Stimulated activated CD4-positive, alpha-beta T cell treated with anti-CD3 and anti-CD28 coated beads, Interleukin-2, amount 100 ng/mL, for 24 hours (primary cell): ENCODE measurements at places on chromosomes 1 and 21.
A peak's percentile ranks its signal among the peaks of the same experiment; 100 is the strongest.

- DNase-seq, result no peak
These were observed 92.6 kb downstream of the TPR start for GRCh38 chr1:186282466-186282865.

DNA sequence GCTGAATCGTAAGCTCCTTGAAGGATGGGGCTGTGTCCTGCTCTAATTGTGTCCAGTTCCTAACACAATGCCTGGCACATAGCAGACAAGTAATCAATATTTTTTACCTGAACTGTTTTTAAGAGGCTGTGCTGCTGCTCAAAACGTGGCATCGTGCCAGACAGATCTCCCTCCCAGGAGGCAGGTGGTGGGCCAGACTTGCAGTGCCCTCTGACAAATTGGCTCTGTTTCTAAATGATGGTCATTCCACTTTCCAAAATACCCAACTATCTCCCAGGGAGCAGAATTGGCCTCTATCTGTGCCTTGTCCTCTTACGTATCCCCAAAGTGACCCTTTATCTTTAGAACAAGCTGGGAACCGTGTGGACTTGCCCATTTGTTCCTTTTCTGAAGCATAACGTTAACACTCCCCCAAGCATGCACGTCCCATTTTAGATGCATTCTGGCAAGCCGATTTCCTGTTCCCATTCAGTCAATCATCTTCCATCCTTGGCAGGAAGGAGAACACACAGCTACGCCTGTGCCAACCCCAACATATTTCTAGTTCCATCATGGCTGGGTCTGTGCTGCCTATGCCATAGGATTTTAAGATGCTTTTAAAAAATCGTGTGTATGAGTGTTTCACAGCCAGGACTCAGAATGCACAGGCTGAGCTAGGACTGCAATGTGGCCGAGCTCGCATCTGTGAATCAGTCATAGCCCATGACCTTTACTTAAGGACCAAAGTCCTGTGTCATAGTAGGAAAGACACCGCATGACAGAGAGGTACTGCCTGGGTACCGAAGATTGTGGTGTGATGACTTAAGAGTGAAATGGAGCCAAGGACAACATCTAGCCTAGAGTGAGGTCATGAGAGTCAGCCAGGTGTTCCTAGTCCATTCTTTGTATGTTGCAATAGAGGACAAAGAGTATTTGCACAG is 408.6 kb downstream of the PRDM2 start:
- DNase-seq, result no peak

DNA sequence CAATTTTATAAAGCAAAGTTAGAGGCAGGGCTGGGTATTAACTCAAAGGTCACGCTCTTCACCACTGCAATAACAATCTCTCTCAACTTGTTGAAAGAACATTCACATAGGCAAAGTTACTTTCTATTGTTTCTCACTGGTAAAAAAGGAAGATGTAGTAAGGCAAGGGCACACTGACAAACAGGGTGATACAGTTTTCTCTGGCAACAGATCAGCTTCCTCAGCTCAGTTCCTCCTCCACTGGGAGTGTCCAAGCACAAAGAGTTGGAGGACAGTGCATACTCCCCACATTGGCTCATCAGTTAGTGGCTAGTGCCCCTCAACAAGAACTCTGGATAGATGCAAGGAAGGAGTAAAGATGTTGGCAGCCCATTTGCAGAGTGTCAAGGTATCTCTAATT is 3.7 kb downstream of the PLPPR4 start:
- no peak for DNase-seq

DNA sequence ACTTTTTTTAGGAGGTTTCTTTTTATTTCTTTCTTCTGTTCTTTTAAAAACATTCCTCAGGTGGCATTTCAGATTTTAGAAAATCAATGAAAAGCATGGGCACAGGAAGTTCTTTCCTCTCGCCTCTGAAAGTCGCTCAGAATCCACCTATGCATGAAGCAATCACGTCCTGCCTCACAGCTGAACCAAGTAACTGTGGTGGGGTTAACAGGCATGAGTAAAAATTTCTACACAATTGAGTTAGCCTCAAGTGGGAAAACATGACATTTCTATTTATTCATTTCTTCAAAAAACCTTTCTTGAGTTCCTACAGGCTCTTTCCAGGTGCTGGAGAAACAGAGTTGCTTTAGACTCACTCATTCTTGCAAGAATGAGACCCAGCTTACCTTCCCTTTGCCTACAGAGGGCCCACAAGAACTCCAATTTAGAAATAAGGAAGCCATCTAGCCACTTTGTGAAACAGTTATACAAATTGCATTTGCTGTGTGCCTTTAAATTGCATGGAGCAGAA is 508.9 kb upstream of the PKN2 start:
- DNase-seq, result no peak

- DNase-seq, result no peak
These were observed 149.8 kb downstream of the PDE4B start for GRCh38 chr1:65942476-65942875.

DNA sequence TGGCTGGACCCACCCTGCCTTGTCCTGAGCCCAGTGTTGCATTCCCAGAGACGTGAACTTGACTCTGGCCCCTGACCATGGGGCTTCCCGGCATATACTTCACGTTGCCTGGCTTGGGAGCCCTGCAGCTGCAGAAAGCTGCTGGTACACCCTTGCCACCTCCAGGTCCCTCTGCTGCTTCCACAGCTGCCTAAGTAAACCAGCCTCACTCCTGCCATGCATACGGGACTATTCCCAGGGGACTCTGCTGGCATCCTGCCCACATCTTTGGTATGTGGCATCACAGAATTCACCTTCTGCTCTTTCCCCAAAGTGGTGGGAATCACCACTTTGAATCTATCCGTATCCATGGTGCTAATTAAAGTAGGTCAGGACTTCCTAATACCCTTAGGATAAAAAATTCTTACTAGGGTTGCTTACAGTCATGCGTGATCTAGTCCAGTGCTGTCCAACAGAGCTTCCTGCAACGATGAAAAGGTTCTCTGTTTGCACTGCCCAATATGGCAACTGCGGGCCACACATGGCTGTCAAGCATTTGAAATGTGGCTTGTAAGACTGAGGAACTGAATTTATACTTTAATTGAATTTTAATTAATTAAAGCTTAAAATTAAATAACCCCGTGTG is 203.0 kb downstream of the GRIK3 start:
- DNase-seq, result no peak

GRCh38 chr1:89069951-89070350 is 4.9 kb upstream of the GBP1 start:
- no peak for DNase-seq

DNA sequence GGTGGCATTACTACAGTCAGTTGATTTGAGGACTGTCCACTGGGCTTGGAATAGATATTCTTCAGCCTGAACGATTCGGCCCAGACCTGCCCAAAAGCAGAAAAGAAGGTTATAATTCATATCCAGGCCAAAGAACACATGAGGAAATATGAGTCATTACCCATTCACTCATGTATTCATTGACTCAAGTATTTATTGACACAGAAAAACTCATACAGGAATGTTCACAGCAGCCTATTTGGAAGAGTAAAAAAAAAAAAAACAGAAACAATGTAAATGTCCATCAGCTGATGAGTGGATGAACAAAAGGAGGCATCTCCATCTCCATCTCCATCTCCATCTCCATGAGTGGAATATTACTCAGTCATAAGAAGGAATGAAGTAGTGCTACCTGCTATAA is 15.9 kb downstream of the ZMYND12 start:
- DNase-seq, result no peak

DNA sequence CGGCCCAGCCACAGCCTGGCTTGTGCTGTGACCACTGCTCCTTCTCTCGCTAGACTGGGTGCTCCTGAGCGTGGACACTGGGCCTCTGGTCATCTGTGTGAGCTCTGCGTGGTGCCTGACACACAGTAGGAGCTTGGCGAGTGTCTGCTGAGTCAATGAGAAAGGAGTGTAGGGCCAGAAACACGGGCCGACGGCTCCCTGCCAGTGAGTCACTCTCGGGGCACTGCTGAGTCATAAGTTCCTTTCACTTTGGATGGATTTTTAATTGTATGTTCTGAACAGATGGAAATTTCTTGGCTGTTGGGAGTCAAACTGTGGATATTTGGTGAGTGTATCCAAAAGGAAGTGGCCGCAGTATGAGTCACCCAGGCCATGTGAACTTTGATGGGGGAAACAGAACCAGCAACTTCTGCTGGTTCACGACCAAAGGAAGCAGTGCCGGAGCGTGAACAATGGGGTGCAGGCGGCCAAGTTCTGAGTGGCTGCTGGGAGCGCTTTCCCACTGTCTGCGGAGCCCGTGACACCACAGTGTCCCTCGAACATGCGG is 41.0 kb upstream of the COL18A1 start:
- DNase-seq, result peak; percentile 48

DNA sequence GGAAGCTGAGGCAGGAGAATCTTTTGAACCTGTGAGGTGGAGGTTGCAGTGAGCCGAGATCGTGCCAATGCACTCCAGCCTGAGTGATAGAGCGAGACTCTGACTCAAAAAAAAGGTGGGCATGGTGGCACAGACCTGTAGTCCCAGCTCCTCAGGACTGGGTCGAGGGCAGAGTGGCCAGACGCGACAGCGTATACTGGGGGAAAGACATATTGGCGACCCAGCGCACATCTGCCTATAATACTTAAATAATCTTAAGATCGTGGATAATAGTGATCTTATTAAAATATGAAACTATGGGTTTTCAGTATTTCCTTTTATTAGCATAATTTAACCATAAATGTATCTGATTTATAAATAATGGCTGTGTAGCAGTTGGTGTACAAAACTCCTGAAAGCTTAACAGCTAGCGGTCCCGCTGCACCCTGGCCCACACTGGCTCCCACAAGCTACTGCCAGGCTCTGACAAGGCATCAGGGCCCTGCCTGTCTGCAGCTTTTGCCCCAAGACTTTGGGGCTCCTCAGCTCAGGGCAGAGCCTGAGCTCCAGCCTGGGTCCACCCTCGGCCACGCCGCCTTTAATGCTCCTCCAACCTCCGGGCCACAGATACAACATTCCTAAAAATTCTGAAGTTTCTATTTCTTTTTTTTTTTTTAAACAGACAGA is 2.7 kb upstream of the AURKAIP1 start:
- no peak for DNase-seq

DNA sequence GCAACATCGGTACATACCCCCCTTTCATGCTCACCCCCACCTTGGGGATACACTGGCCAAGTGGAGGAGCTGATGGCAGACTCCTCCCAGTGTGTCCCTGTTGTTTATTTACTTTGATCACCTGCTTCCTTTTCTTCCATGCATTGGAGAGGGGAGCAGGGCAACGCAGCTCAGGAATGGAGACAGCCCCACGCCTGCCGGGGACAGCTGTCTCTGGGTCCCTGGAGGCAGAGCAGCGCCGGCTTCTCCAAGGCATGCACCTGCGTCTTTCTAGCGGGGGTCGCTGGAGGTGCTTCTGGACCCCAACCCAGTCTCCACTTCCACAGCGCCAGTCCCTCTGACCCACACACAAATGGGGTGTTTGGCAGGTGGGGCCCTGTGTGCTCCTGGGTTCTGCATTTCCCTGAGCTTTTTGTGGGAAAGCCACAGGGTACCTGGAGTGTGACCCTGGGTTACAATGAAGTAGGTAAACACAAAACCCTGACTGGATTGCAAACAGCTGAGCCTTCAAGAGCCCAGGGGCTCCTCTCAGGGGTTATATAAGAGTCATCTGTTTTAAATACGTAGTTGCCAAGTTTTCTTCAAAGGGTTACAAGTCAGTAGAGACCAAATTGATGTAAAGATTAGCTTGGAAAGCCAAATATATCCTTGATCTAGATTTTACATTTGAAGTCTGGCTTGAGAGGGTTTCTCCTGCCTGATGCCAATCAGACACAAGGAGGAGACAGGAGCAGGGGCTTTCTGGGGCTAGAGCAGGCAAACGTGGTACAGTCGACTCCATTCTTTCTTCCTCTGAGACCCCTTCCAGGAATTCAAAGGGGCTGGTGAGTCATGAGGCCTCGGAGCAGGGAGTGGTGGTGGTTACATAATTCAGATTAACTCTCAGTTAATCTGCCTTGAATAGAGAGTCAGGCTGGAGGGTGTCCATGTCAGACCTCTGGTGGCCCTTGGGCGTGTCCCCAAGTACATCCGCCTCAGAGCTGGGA is 4.5 kb downstream of the AJAP1 start:
- DNase-seq, result no peak

- no peak for DNase-seq
These were observed 97.5 kb downstream of the SPATA46 start for GRCh38 chr1:162279136-162279498.

DNA sequence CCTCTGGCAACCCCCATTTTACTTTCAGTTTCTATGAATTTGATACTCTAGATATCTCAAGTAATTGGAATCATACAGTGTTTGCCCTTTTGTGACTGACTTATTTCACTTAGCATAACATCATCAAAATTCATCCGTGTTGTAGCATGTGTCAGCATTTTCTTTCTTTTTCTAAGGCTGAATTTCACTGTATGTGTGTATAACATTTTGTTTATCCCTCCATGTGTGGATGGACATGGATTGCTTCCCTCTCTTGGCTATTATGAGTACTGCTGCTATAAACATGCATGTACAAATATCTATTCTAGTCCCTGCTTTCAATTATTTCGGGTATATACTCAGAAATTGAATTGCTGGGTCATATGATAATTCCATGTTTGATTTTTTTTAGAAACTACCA is 97.3 kb downstream of the MAP3K21 start:
- no peak for DNase-seq
